ENCODE measurements at places on chromosomes 11 and 22.

GRCh38 chr11:120608760-120609211, 97.2 kb downstream of the GRIK4 start:
- no peak for DNase-seq

- no peak for DNase-seq
These were observed 254.0 kb upstream of the NARS2 start for GRCh38 chr11:78828676-78829075.

GRCh38 chr11:127195501-127196120, 195.0 kb upstream of the KIRREL3 start:
- no peak for DNase-seq

- no peak for DNase-seq
These were observed 18.2 kb upstream of the CLPB start for GRCh38 chr11:72452495-72452894.

DNA sequence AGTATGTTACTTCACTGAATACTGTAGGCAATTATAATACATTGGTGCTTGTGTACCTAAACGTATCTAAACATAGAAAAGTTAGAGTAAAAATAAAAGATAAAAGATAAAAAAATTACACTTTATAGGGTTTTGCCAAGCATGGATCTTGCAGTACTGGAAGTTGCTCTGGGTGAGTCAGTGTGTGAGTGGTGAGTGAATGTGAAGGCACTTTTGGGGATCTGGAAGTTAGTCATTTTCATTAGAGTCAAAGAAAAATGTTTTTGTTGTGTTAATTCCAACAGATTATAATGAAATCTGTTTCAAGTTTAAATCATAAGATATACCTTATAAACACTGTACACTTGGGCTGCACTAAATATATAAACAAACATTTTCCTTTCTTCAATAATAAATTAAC, 3.3 kb downstream of the SLC22A25 start:
- DNase-seq: no peak

- DNase-seq: no peak
These were observed 18.4 kb downstream of the OR2AT4 start for GRCh38 chr11:75078233-75078632.

DNA sequence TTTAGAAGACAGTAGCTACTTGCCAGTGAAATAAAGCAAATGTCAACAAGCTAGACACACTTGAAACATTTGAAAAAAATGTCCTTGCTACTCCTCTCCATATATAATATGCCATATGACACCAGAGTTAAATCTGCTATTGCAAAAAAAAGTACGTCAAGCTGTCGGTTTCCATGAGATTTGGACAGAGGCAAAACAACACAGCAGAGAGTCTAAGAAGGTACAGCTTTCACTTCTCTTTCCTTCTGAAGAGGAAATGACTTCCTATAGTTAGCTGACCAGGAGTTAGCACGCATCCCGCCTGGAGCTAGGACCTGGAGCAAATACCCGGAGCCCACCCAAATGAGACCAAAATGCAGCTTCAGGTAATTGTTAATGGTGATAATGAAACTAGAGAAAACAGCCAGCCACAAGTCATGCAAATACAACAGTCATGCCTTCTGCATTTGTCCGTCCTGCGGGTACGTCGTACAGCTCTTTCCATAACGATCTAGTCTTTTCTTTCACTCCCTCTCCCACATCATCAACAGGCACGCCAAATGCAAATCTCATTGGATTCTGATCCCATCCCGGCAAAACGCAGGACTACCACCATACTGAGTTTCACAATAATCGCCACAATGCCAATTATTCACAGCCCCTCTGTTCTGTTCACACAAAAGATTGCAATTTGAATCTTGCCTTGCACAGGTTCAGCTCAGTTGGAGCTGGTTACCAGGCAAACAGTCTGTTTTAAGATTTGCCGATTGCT, 395.0 kb upstream of the CCDC90B start:
- DNase-seq: no peak

DNA sequence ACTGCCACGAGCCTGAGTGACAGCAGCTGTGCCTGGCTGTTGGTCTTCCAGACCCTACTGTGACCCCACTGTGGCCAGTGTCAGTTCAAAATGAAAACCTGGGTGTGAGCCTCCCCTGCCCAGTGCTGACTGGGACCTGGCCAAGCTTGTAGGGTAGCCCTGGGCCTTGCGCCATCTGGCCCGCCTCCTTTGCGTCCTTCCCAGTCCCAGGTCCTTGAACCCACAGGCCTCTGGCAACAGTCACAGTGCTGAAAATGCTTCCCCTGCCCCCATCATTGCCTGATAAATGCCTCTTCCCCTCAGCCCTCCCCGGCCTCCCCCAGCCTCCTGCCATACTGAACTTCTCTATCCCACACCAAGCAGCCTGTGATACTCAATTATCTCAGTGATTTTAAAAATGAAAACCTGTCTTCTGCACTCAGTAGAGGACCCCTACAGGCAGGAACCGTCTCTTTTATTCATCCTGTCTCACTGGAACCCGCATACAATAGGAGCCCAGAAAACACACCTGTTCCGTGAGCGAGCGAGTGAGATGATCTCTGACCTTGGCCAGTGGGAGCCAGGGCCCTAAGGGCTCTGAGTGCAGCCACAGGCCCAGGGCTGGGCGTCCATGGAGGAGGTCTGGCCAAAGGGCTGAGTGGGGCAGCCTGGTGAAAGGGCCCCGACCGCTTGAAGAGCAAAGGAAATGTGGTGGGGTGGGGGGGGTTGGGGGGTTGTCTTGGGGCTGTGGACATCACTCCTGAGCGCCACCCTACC, 49.7 kb upstream of the TTLL12 start:
- DNase-seq: no peak

GRCh38 chr22:37669586-37669985, 5.8 kb upstream of the LGALS1 start:
- no peak for DNase-seq

- no peak for DNase-seq
These were observed 27.1 kb upstream of the ACR start for GRCh38 chr22:50710886-50711285.

DNA sequence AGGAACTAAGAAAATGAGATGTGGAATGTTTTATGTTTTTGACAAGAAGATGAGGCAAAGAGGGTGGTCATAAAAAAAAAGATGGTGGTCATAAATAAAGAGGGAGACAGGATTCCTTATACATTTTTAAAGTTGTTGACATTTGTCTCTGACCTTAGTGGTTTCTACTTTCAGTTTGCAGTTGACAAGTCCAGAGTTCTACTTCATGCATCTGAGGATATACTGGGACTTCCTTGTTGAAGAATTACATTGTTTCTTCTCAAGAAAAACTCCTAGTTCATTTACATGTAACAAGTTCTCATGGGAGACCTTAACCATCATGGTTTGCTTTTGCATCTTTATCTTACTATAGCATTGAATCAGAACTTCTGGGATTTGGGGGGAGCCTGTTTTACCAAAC, 1.2 kb downstream of the OR6X1 start:
- DNase-seq: no peak

DNA sequence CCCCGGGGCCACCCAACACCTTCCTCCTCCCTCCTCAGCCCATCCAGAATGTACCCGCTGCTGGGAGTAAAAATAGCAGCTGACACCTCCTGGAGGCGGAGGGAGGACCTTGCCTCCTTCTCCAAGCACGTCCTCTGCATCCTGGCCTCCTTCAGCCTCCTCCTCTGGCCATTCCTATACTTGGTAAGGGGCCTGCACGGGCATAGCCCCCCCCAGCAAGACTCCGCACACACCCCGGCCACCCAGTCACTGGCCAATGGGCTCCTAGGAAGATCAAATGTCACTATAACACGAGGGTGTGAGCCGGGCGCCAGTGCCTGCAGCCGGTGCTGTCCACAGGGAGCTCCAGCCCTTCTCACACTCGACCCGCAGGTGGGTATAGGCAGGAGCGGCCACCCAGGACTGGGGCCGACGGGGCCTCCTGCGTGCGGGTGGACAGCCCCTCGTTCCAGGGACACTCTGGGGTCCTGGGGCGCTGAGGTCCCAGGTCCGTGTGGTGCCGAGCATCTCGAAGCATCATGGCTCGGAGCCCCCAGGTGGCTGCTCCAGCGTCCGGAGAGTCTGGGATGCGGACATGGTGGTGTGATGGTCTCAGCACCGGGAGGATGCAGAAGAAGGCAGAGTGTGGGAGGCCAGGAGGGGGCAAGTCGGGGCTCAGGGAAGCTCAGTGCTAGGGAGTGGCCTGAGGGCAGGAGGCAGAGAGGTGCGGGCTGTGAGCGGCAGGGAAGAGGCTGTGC, at the start of gene TNNT3:
Gene TNNT3 (plus strand): TSS at position 313 of the 737 bp plus-strand sequence. CDS start 3,172 bp downstream, outside the sequence.
- DNase-seq: no peak

GRCh38 chr22:17540481-17540880, 22.8 kb upstream of the SLC25A18 start:
- DNase-seq: no peak

- no peak for DNase-seq
These were observed 62.6 kb downstream of the EFCAB6 start for GRCh38 chr22:43749473-43749872.

- DNase-seq: no peak
These were observed 25.9 kb upstream of the WNT7B start for GRCh38 chr22:46002757-46003270.

DNA sequence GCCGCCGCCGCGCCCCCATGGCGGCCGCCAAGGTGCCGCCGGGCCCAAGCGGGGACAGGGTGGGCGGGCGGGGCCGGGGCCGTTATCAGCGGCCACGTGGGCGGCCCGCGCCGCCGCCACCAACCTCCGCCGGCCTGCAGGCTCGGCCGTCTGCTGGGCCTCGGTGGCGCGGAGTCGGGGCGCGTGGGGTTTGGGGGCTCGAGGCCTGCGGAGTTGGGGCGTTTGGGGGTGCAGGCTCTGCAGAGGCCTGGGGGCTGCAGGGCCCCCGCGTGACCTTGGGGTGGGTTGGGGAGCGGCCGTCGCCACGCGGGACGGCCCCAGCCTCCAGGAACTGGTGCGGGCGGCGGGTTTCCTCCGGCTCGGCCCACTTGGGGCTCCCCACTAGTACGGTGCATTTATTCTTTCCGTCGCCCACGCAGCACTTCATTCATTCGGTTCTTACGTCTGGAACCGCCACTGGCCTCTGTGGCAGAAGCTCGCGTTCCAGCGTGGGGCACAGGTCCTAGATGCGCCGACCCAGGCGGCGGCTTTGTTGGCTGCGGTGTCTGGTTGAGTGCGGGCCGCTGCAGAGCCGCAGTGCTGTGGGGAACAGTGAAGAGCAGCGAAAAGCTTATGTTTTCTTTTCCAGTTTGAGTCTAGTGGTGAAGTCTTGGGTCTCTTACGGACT, 740 bp upstream of the TRMT2A start:
- no peak for DNase-seq

DNA sequence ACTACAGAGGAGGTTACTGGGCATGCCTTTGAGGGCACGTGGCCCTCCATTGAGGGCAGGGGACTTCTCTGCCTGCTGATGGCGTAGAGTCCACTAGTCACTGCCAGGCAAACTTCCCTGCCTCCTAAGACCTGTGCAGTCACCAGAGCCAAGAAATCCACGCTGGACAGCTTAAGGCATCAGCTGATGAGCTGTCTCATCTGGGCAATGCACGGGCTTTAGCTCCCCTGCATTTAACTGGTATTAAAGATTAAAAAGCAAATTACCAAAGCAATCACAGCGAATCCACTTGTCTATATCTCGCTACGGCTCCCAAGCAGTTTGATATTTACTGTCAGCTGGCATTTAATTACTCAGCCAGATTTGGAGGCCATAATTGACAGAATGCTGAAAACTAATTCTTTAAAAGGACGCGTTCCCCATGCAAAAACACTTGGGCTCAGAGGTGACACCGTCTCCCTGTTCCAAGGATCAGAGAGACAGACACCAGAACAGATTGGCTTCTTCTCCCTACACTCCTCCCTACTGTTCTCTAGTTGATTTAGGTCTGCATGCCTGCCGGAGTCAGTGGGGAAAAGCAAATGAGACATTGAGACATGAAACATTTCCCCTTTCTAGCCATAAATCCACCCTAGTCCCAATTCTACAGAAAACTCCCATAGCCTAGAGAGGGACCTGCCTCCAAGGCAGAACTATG, 68.5 kb downstream of the SPATA19 start:
- DNase-seq: no peak

DNA sequence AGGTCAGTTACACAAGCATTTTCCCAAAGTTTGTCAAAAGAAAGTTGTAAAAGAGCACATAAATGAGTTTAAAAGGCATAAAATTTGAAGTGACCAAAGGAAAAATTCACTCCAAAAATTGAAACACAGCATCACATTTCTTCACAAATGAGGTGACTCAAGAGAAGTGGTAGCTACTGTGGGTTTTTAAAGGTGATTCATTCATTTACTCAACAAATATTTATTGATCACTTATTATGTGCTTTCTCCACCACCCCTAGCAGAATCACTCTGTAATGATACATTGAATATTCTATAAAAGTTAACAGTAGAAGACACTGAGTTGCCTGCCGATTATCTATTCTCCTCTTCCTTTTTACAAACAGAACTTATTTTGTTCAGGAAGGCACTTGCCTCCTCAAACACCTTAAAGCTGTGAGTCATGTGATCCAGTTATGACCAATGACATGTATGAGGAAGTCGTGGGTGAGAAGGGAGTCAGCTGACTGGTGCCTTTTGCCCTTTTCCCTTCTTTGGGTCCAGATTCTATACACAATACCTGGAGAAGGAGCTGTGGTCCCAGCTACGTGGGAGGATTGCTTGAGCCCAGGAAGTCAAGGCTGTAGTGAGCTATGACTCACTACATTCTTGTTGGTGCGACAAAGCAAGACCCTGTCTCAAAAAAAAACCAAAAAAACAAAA, 67.7 kb upstream of the CLNS1A start:
- DNase-seq: no peak

DNA sequence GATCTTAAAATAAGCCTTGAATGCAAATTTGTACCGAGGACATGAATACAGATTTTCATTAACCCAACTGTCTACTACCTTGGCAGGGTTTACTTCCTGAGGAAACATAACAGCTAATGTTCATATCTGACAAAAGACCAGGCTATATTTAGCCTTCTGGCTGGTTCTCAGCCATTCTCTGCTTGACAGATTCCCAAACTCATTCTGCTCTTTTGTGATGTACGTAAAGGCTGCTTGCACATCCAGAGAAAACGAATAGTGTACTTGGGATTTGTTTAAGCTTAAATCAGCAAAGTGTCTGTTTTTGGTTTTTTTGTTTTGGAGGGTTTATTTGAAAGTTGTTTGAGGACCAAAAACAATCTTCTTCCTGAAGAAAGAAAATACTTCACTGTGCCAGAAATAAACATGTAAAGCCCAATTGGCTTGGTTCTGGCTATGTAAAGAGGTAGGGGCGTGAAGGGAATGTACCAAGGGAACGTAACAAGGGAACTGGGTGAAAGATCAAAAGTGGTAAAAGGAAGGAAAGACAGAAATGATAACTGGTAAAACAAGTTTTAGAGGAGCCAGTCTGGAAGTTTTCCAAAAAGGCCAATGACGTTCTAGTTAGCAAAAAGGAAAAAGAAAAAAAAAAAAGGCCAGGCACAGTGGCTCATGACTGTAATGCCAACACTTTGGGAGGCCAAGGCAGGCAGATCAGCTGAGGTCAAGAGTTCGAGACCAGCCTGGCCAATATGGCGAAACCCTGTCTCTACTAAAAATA, 21.4 kb upstream of the CRTAM start:
- DNase-seq: no peak

Data from stimulated activated CD8-positive, alpha-beta memory T cell treated with anti-CD3 and anti-CD28 coated beads, Interleukin-4, amount 100 ng/mL, for 1 hour (primary cell).